Fibroblast of mammary gland (primary cell): ENCODE measurements at places on chromosomes 12 and 14.

DNA sequence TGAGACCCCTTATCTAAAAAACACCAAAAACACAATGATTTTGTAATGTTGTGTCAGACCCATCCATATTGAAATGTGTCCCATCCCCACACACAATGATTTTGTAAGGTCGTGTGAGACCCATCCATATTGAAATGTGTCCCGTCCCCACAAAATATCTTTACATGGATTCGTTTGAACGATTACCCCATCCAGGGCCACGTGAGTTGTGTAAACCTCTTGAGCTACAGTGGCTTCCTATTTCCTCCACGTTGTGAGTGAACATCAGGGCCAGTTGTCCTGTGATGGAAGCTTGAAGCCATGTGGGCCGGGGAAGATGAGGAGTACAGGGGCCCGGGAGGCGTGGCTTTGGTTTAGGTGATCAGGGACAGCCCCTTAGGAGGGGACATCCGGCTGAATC lies 27.0 kb upstream of the ULK1 start:
- DNase-seq = no peak

DNA sequence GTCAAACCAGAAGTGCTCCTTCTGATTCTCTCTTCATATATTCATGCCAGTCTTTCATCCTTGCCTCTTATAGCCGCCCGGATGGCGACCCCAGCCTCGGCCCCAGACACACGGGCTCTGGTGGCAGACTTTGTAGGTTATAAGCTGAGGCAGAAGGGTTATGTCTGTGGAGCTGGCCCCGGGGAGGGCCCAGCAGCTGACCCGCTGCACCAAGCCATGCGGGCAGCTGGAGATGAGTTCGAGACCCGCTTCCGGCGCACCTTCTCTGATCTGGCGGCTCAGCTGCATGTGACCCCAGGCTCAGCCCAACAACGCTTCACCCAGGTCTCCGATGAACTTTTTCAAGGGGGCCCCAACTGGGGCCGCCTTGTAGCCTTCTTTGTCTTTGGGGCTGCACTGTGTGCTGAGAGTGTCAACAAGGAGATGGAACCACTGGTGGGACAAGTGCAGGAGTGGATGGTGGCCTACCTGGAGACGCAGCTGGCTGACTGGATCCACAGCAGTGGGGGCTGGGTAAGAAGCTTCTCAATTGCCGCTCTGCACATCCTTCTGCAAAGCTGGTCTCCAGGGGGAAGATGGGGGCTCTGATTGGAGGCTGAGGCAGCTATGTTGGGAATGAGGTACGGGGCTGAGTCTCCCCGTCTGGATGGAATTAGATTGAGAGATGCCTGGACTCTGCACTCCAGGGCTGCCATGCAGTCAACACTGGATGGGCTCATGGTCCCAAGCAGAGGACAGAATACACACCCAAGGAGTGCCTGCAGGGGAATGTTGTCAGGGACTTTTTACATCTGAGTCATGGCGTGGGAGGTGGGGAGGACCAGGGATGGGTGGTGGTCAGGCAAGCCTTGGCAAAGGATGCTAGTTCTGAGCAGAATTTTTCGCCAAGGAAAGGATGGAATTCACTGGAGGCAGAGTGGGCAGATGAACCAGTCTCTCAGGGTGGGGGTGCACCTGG lies 1.3 kb downstream of the BCL2L2 start:
- peak; percentile 70 for DNase-seq

DNA sequence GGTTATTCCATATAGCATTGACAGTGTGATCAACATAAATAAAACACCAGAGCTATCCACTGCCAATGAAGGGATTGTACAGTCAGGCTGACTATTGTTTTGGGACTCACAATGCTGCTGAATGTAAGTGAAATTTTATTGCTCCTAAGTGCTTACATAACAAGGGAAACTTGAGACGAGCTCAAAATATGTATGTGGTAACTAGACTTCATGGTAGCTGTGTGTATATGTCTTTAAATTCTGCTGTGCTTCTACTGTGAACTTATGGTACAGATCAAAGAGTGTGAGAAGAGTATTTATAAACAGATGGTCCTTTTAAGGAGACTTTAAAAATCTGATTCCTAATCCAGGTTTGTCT lies 6.9 kb downstream of the FLRT2 start:
- DNase-seq = peak; percentile 46

DNA sequence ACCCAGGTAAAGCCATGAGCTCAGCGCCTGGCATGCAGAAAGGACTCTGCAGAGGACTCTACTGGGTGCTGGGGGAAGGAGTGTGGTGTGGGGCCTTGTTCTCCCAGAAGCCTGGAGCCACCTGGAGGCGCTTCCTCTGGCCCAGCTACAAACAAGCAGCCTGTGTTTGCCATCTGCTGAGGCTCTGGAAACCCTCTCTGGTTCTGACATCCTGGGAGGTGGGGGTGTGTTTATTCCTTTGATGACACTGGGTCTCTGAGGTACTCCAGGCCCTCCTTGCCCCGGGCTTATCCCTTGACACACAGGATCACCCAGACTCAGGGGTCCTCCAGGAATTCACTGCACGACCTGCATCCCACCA lies 44.9 kb downstream of the RNF34 start:
- DNase-seq = no peak

GRCh38 chr14:24838945-24839616 lies 205.1 kb upstream of the GZMB start:
- no peak for DNase-seq

DNA sequence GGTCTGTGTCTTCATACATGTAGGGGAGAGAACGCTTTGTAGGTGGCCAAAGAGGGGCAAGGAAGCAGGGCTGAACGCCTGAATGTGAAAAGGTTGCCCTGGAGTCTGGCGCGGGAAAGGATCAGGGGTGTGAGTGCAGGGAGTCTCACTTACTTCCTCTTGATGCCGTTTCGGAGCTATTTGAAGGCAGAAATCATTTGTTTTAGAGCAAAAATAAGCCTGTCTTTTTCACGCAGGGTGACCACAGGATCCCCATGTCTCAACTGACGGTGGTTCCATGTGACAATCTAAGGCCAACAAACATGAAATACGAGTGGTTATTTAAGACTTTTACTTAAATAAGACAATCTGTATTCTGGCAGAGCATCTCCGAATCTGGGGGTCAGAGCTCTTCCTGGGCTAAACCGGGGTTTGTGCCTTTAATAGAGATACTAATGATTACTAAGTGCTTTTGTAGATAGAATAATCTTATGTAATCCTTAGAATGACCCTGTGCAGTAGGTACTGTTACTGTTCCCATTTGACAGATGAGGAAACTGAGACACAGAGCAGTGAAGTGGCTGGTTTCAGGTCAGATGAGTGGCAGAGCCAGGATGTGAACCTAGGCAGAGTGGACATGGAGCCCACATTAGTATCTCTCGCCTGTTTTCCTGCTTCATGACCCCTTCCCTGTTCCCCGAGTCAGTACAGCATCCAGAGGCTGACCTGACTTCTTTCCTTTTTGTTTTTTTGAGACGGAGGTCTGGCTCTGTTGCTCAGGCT lies 1.9 kb downstream of the BRI3BP start:
- no peak for DNase-seq

GRCh38 chr12:97299847-97300246 lies 162.8 kb upstream of the RMST start:
- DNase-seq = no peak

DNA sequence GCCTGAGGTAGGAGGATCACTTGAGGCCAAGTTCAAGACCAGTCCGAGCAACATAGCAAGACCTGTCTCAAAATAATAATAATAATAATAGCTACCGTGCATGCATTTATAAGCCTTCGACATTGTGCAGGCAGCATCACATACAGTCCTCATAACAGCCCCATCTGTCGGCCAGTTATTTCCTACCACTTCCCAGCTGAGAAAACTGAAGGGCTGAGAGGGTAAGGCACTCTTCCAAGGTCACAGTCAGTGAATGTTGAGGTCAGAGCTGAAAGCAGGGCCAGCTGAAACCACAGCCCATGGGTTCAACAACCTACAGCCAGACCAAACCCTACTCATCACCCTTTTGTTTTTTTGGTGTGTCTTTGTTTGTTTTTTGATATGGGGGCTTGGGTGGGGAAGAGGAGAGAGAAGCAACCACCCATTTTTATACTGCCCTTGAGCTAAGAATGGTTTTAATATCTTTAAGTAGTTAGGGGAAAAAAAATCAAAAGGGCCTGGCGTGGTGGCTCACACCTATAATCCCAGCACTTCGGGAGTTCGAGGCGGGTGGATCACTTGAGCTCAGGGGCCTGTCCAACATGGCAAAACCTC lies 16.8 kb upstream of the ITPK1 start:
- DNase-seq = peak; percentile 56

GRCh38 chr12:113935459-113935858 lies 30.7 kb downstream of the RBM19 start:
- no peak for DNase-seq

DNA sequence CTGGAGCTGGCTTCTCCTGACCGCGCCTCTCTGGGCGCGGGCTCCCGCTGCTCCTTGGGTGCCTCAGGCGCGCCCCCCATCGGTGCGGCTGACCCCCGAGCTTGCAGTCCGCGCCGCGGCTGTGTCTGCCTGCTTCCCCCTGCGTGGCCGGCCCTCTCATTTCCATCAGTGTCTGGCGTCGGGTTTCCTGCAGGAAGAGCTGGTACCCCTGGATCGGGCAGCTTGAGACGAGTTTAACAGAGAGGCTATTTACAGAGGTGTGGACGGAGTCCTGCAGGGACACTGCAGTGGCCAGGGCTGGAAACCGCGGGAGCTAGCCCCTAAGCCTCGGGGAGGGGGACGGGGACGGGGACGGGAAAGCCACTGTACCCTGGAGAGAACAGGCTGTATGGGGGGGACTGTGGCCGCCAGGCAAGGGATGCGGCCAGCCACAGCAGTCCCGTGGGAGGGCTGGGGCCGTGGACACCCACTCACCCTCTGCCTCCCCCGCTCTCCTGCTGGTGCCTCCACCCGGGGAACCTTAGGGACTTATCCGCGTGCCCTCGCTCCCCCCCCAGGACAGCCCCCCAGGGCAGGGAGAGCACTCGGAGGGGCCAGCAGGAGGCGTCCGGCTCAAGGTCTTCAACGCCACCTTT lies 3.7 kb upstream of the CACNA2D4 start:
- no peak for DNase-seq

GRCh38 chr14:68469208-68469713 lies 323.6 kb downstream of the ZFP36L1 start:
- DNase-seq = no peak

- no peak for DNase-seq
These were observed 374.3 kb upstream of the DCN start for GRCh38 chr12:91556909-91557308.

DNA sequence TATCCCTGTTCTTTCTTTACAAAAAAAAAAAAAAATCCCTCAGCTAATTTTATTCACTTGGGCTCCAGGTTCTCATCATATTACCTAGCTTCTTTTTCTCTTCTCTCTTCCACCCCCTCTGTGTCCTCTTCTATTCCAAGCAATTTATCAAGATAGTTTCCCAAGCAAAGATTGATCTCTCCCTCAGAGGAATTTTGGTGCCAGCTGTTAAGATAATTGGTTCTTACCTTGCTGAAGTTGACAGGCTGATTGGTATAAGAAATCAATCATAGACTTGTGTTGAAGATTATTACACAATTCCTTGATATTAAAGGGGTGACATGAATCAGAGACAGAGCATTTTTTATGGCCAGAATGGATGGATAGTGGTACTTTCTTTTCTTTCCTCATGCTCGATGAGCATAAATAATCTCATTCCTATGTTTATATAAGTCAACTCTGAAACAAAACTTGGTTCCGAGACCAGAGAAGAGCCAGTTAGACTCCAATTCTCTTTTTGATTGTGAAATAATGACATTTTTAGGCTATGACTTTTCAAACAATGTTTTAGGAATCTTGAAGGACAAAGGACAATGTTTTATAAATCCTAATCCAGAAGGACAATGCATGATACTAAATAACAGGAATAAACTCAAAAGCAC lies 264.1 kb upstream of the PRKD1 start:
- DNase-seq = peak; percentile 36

GRCh38 chr12:85836197-85837090 lies at the start of gene RASSF9:
Gene RASSF9, minus strand, starts transcription at chr12:85836409. Its CDS starts 208 bp downstream, at chr12:85836201.
- DNase-seq = peak; percentile 85

DNA sequence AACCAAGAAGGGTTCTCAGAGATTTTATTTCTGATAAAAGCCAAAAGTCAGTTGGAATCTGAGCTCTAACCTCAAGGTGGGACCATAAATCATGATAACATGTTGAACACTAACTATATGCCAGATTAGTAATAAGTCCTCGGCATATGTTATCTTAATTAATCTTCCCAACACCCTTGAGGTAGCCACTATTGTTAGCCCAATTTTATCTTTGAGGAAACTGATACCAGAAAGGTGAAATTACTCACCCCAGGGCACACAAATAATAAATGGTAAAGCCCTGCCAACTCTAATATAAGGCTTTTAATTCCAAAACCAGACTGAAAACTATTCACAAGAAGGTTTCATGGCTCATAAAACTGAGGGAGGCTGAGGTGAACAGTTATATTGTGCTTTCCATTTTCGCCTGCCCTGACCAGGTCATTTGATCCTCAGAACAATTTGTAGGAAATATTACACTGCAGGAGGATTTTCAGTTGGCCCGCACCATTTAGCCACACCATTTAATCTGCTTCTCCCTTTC lies 16.1 kb upstream of the NUAK1 start:
- no peak for DNase-seq

GRCh38 chr12:95396849-95397468 lies 77.0 kb upstream of the METAP2 start:
- peak; percentile 90 for DNase-seq

DNA sequence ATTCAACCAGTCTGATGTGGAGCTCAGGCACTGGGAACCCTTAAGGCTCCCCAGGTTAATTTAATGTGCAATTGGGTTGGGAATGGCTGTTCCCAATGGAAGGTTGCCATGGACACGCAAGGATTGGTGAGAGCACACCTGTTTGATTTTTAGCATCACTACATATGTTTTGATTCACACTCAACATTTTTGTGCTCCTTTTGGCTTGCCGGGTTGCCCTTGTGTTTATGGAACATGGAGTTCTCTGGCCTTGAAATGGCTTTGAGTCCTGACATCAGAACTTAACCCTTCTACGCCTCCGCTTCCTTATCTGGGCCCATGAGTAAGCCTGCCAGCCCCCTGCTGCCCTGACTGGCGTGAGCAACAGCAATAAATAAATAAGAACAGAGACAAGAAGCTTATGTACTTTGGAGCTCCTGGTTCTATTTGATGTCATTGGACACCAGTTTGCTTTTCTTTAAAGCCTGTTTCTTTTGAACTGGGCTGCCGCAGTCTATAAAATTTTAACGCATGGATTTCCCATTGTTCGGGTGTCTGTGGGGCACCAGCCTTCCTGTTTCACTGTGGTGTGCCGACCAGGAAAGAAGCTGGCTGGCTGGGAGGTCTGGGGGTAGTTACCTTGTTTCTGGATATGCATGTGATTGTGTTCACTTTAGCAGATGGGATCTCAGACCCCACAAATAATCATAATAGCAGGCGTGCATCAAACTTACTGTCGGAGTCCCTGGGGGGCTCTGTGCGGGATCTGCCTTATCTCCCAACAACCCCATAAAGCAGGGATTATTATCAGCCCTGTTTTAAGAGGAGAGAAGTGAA lies 27.8 kb downstream of the TBX3 start:
- DNase-seq = peak; percentile 91

GRCh38 chr14:59177262-59177661 lies 11.2 kb upstream of the DAAM1 start:
- no peak for DNase-seq

DNA sequence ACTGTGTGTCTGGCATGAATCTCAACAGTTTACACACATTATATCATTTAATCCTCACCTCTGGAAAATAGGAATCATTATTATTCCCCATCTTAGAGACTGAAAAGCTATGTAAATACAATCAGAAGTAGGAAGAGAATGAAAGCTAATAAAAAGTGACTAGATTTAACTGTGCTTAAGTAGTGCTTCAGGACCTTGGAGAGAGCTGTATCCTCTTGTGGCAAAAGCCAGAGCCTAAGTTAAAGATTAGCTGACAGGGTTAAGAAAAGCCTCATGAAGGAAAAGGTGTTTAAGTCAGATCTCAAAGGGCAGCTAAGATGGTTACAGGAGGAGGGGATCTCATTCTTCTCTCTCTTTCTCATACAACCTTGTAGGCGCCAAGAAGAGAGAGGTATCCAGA lies 65.3 kb upstream of the TMEM233 start:
- peak; percentile 10 for DNase-seq
